ENCODE measurements at places on chromosomes 5 and 9.

GRCh38 chr5:3659907-3660306 lies 64.3 kb downstream of the IRX1 start:
- no peak for DNase-seq

- DNase-seq, result no peak
Measured at GRCh38 chr5:133257977-133258376, 206.2 kb downstream of the HSPA4 start.

DNA sequence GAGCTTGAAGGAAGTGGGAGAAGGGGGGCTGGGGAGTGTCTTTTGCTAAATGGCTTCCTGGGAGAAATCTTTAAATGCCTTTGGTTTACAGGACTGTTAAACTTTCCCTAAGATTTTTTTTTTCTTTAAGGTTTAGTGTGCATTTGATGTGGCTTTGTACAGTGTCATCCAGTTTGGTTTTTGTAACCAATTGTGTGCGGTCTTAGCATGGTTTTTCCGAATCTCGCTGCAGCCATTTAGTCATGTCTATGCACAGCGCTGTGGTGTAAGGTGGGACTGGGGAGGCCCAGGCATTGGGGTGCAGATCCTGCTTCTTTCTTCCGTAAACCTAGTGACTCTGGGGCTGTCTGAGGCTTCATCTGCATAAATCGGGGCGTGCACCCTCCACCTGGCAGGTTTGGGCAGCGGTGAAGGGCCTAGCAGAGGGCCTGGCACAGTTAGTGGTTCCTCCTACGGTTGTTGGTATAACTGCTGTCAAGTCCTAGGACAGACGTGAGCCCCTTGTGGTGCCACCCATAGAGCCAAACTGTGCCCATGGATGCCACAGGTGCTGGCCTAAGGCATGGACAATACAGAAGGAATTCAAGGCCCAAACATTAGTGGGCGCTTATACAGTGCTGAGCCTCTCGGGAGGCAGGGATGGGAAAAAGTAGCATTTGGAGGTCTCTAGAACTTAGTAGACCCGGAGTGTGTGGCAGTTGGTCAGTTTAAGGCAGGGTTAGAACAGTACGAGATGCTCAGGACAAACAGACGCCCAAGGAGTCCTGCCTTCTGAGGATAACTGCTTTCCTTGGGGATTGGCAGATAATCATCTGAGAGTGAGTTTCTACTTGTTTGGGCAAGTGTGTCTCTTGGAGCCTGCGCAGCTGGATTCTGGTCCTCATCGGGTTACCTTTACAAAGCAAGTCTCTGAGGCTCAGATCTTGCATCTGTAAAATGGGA lies 1.5 kb downstream of the PRRC2B start:
- DNase-seq, result no peak

GRCh38 chr5:144468571-144468970 lies 297.9 kb downstream of the KCTD16 start:
- peak; percentile 60 for DNase-seq

DNA sequence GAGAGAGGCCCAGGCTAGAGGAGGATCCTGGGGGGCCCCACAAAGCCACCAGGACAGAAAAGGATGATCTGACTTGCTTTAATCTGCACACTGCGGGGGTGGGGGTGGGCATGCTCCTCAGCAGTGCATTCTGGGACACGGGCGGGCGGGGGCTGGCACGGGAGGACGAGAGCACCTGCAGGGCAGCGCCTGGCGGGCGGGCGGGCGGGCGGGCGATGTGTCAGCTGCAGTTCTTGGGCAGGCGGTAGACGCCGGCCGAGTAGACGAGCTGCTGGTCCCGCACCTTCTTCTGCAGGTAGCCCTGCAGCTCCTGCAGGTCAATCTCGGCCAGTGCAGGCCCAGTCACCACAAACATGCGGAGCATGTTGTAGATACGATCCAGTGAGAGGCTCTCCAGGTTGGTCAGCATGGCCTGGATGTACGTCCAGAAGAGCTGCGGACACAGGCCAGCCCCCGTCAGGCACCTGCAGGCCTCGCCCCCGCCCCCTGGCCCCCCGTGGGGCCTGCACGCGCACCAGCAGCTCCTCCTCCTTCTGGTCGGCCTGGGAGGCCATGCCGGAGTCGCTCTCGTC lies 3.0 kb upstream of the TMEM210 start:
- no peak for DNase-seq

- DNase-seq, result no peak
Measured at GRCh38 chr9:131499254-131499767, 3.4 kb upstream of the POMT1 start.

- DNase-seq, result peak; percentile 62
Measured at GRCh38 chr5:35282810-35283209, 52.5 kb upstream of the PRLR start.

DNA sequence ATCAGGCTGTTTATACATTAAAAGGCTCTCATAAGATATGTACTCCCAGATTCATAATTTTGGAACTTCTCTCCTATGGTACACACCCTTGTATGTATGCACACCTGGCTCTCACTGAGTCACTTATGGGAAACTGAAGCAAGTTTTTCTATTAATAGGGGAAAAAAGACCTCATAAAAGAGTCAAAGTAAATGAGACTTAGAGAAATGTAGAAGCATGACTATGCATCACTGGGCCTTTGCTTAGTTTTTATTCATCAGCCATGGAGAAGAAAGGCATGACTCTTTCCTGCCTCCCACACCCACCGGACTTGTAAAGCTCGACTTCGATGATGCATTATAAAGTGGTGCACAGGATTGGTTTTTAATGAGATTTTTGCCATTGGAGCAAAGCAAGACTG lies 28.2 kb downstream of the MTAP start:
- DNase-seq, result no peak

GRCh38 chr5:132243366-132243977 lies 14.0 kb upstream of the PDLIM4 start:
- no peak for DNase-seq

GRCh38 chr9:134444038-134444315 lies 117.7 kb downstream of the RXRA start:
- no peak for DNase-seq

GRCh38 chr5:91373006-91373405 lies 10.1 kb downstream of the ARRDC3 start:
- no peak for DNase-seq

DNA sequence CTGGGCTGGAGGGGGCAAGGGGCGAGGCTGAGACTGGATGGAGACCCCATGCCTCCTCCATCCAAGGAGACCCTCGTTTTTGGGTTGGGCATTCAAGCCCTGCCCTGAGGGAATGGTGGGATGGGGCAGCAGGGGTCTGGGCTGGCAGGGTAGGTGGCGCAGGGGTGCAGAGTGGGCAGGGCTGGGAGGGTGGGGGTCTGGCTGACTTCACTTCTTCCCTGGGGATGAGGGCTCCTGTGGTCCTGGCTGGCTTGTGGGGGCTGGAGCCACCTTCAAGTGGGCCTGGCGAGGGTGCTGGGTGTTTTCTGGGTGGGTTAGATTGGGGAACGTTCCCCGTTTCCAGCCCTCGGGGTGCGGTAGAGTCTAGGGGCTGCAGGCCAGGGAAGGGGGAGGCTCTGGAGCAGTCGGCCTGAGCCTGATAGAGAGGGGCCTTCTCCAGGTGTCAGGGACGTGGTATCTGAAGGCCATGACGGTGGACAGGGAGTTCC lies 412 bp downstream of the LCN1 start:
- no peak for DNase-seq

GRCh38 chr5:62896121-62896893 lies 317.7 kb downstream of the LRRC70 start:
- DNase-seq, result no peak

DNA sequence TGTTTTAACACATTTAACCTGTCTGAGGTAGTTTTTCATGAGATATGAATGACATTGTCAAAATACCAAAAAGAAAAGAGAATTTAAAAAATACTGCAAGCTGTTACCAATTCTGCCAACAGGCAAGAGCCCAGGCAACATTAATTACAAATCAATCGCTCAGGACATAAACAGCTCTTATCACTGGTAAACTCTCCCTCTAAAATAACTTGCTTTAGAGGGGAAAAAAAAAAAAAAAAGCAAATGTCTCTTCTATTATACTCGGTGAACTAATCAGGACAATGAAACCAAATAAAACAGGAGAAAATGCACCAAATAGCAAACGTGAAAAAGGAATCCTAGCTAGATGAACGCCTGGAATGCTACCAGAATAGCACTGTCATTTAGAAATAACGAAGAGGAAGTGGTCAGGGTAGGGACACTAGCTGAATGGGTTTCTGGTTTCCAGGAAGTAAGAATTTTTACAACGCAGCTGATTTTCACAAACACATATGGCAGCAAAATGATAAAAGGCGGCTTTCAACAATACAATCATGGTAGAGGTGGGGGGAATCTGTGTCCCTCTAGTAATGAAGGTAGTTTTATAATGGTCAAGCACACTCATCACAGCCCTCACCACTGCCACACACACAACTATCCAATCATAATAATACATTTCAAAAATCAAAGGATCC lies 94.9 kb downstream of the DENND1A start:
- DNase-seq, result peak; percentile 35

DNA sequence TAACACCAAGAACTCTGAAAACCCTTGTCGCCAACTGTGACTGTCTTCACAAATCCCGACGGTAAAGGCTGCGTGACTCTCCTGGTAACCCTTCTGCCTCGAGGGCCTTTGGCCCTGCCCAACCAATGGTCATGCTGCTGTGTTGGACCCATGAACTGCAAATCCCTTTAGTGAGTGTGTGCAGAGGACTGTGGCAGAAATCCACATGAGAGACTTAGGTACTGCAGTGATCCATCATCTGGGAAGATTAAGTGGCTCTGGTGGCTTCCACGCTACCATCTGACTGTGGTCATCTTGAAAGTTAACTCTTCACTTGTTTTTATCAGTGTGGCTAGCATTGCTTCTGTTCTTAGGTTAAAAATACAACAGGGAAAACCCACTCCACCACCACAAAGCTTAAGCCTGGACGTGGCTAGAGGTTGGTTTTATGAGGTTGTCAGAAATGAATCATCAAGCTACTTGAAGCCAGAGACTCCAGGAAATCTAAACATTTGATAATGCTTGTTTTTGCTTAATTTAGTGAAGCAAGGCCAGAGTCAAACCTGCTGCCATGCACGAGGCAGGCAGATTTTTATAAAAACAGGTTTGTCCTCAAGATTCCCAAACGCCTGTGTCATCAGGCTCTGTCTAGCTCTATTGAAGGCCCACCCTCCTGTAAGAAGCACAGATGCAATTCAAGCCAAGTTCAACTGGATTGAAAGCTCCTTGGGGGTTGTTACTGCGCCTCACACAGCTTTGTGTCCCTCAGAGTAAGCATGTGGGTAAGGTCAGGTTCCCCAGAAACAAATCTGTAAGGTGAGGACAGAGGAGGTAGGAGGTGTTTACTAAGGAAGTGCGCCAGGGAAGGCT lies 52.7 kb upstream of the ERCC6L2 start:
- DNase-seq, result peak; percentile 11

GRCh38 chr5:178372142-178372571 lies 139.6 kb upstream of the PHYKPL start:
- DNase-seq, result peak; percentile 58

DNA sequence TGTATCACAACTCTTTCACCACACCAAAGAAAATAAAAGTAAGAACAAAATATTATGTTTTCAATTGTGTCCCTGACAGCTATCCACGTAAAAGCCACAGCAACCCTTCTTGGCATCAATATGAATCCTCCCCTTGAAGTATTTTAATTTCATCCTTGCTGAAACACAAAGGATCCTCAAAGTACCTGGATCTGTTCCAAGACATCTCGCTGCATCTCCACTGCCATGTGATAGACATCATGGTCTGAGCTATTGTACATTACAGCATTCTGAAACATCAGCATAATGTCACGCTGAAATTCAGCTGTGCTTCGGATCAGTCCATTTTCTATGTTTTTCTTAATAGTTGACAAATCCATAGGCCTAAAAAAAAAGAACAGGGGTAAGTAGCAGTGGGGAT lies 17.7 kb downstream of the BRD8 start:
- DNase-seq, result no peak

GRCh38 chr5:156678484-156678883 lies 171.6 kb upstream of the PPP1R2B start:
- DNase-seq, result no peak

- DNase-seq, result no peak
Measured at GRCh38 chr5:142817949-142818431, 47.8 kb downstream of the ARHGAP26 start.

All from tongue (tissue), 3 donors.